ENCODE measurements at places on chromosomes 7 and 10.

DNA sequence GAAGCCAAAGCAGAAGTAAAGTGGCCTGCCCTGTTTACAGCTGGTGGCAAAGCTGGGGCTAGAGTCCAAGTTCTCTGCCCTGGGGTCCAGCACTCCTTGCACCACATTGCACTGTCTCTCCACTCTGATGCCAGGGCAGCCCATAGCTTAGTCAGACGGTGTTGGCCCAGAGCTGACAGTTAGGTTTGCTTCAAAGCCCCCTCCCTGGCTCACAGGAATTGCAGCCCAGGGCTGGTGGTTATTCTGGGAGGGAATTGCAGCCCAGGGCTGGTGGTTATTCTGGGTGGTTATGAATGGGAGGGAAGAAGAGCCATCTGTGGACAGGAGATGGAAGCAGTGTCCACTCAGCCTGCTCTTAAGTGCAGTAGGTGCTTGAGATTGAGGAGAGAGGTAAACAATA, 88.9 kb downstream of the SCRN1 start:
- DNase-seq, result no peak

GRCh38 chr10:133278577-133279265, 2.1 kb upstream of the ADAM8 start:
- DNase-seq, result peak; percentile 52

DNA sequence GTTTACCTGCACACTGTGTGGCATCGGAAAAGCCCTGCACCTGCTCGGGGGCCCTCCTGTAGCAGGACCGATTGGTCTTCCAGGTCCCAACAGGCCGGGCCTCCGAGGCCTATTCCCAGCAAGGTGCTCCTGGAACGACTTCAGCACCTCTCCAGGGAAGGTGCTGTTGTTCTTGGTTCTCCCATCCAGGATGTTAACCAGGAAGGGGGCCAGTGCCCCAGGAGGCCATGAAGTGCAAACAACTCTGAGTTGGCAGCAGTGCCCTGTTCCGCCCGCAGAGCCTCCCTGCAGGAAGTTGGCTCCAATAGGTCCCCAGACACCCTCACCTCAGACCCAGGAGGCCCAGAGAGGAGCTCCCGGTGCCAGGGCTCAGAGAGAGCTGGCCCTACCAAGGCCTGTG, 64.0 kb upstream of the DUSP5 start:
- no peak for DNase-seq

- DNase-seq, result peak; percentile 30
These were observed 70.6 kb downstream of the FOXL3 start for GRCh38 chr7:360454-361100.

- DNase-seq, result no peak
These were observed 114.6 kb downstream of the PIP4K2A start for GRCh38 chr10:22599636-22600228.

All from stimulated activated CD8-positive, alpha-beta memory T cell treated with anti-CD3 and anti-CD28 coated beads, Interleukin-2, amount 100 ng/mL, for 48 hours (primary cell).